ENCODE measurements at places on chromosomes 6 and 20. TPM values are rescaled to one million over a fixed set of nuclear protein-coding genes. Genes with fewer than 3 reads are reported as not detected.

OR2H1 gene
- total RNA-seq, result not detected

DNA sequence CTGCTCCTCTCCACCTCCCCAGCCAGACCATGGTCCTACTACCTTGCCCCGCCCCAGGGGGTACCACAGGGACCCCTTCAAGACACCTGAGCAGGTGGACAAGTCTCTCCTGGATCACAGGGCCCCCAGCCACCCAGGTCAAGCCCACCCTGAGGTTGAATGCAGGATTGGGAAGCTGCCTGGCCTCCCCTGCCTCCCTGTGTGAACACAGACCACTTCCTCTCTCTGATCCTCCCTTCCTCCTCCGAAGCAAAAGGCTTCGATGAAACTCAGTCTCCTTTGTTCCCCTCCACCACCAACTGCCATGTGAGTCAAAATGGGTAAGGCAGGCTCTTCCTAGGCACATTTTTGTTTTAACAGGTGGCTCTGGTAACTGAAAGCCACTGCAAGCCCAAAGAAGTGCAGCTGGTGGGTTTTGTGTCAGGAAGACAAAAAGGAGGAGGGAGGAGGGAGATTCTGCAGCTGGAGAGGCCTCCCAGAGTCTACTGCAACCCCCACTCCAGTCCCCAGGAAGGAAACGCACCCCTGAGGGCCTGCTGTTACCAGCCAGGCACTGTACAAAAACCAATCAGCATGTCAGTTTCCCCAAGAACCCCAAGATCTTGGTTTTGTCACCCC, 5.4 kb downstream of the ADA start:
- no peak for DNase-seq

- DNase-seq, result no peak
Measured at GRCh38 chr6:38637756-38638155, 2.0 kb downstream of the BTBD9 start.

- DNase-seq, result no peak
Measured at GRCh38 chr6:79238919-79239318, 4.4 kb upstream of the HMGN3 start.

DNA sequence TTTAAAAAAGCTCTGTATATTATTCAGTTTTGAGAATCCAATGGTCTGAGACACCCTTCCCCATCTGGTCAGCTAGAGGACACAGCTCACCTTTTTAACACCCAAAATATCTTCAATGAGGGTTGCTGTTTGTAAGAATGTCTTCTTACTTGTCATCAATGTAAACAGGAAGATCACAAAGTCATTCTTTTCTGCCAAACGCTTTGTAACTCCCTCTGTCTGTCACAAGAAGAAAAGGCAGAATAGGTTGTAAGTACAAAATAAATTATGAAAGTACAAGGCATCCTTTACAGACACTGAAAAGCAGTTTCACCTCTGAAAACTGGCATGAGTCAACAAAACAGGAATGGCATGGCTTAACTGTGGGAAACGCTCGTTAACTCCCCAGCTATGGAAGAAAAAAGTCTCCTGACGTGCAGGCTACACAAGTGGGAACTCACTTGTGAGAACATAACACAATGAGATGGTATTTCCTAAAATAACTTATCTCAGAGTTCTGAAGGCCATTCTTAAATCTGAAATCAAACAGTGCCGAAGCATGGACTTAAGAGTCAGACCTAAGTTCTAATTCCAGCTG, 42.7 kb downstream of the TRPC4AP start:
- no peak for DNase-seq
